ENCODE measurements at places on chromosomes 12 and 14. TPM values are rescaled to one million over a fixed set of nuclear protein-coding genes. Genes with fewer than 3 reads are reported as not detected.
A peak's percentile ranks its signal among the peaks of the same experiment; 100 is the strongest.

DNA sequence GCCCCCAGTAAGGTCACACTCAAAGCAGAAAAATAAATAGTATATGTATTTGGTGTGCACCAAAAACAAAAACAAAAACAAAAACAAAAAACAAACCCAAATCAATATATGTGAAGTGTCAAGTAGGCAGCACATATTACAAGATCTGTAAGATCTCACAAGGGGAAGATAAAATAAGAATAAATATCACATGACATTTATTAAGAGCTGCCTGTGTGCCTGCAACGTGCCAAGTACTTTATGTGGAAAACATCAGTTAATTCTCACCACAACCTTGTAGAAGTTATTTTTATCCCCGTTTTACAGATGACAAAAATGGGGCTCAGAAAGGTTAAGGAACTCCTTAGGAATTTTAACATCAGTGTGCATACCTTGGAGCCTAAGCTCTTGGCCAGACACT is 26.6 kb downstream of the TRIM9 start:
- no peak for DNase-seq

Gene SLC4A8
- 9.7 TPM for total RNA-seq

DNA sequence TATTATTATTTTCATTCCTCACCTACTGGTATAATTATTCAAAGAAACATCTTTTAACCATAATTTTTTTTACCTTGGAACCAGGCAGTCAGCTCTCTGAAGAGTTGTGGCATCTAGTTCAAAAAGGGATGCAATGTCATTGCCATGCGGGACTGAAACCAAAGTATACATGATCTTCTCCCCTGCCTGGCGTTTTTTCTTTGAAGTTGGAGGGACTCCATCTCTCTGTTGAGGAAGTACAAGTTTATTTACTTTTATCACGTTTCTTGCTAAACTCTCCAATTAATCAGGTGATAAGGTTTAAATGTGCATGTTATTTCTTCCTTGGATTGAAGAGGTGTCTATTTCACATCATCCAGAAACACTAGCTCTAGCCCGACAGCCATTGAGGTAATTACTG is 146.6 kb downstream of the ITPR2 start:
- DNase-seq: no peak

DNA sequence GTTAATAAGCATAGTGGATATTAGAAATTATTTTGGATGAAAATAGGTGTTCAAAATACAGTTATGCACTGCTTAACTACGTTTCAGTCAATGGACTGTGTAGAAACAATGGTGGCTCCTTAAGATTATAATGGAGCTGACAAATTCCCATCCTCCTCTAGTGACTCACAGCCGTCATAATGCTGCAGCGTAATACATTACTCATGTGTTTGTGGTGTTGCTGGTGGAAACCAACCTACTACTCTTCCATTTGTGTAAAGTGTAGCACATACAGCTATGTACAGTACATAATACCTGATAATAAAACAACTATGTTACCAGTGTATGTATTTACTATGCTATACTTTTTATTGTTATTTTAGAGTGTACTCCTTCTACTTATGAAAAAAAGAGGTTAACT is 111.2 kb upstream of the TMCC3 start:
- peak; percentile 94 for DNase-seq

Gene TSPAN11
- total RNA-seq: 4.5 TPM

Gene ZFHX2
- 2.0 TPM for total RNA-seq

Gene PTHLH
- 1.1 TPM for total RNA-seq

DNA sequence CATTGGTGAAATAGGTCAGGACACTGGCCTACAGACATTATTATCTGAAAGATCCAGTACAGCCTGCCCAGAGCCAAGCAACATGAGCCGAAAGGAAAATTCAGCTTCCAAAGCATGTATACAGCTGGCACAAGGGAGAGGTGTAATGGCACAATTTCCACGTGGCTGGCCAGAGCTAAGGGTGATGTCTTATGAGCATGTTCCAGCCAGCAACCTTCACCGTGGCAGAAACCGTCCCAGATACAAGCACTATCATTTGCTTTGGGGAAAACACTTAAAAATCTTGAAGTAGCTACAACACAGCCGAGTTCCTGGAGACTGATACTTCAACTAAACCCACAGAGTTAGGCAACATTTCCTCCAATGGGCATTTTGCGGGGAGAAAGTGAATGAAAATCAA is 44.5 kb downstream of the CORO1C start:
- no peak for DNase-seq

DNA sequence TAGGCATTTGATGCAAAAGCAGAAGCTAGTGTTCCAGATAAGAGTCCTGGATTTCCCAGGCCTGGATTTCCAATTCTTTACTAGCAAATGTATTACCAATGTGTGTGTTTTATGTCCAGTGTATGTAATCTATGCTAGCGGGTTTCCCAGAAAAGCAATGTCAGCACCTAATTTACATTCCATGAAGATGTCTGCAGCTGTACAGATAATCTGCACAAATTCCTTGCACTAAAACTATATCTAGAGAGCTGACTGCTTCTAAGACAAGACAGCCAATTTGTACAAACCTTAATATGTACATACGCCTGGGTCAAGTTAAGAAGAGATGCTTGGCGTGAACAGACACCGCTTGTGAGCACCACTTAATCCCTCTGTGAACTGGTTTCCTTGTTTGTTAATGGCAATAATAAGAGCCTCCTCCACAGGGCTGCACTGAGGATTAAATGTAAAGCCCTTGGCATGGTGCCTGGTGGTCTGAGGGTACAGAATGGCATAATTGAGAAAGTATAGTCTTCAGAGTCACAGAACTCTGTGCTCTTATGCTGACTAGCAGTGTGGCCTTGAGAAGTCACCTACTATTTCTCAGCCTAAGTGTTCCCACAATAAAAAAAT is 185.6 kb downstream of the EPS8 start:
- no peak for DNase-seq

DNA sequence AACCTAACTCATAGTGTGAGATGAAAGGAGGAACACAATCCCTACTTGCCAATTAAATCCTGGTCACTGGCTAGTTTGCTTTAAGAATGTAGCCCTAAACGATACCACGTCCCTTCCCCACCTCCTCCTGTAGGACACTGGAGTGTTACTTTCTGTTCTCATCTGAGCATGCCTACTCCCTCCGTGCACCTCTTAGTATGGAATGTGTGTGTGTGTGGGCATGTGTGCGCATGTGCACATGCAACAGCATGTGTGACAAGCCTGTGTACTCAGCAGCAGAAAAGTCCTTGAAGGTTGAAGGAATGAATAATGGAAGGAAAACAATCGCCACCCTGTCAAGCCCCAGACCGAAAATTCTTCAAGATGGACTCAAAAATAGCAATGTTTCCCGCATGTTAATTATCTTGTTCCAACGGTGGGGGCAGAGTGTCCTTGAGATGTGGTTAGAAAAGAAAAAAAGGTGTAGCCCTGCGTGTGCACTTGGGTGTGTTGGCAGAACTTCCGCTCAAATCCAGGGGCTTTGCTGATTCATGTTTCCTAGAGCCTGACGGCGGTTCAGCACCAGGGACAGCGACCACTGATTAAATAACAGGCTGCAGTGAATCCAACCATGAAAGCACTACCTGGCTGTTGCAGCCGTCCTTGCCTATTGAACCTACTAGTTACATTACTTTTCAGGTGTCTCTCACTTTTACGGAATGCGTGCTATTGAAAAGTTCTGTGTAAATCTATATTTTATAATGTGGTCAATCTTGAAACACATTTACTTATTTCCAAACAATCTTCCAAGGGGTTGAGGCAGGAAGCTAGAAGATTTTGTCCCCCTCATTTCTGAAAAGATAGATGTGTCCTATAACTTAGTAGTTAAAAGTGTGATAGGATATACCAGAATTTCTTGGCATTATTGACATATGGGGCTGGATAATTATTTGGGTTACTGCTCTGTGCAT is 79.8 kb downstream of the SRRM4 start:
- DNase-seq: peak; percentile 16

Gene KIF21A
- total RNA-seq: 10.1 TPM

DNA sequence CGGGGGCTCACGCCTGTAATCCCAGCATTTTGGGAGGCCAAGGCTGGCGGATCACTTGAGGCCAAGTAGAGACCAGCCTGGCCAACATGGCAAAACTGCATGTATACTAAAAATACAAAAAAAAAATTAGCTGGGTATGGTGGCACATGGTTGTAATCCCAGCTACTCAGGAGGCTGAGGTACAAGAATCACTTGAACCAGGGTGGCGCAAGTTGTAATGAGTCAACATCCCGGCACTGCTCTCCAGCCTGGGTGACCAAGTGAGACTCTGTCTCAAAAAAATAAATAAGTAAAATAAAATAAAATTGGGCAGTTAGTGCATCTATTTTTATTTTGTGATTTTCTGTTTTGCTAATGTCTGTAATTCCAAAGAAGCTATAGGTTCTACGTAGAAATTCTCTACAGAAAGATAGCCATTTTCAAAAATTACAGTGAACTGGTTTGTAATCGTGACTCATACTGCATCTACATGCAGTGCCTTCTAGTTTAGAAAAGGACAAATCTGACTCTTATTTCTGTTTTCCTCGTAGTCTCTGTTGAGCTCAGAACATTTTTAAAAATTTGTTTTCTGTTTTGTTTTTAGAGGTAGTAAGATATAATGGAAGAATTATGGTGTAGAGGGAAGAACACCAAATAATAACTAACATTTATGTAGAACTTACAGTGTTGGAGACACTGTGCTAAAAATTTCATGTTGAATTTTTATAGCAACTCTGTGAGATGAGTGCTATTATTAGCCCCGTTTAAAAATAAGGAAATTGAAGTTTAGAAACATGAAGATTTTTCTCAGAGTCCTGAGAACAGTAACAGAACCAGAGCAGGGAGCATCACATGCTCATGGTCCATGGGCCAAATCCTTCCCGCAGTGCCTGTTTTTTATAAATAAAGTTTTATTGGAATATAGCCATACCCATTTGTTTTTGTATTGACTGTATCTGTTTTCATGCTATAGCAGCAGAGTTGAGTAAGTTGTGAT is 201.2 kb downstream of the SYNE2 start:
- no peak for DNase-seq

Gene NANOG
- total RNA-seq: not detected

DNA sequence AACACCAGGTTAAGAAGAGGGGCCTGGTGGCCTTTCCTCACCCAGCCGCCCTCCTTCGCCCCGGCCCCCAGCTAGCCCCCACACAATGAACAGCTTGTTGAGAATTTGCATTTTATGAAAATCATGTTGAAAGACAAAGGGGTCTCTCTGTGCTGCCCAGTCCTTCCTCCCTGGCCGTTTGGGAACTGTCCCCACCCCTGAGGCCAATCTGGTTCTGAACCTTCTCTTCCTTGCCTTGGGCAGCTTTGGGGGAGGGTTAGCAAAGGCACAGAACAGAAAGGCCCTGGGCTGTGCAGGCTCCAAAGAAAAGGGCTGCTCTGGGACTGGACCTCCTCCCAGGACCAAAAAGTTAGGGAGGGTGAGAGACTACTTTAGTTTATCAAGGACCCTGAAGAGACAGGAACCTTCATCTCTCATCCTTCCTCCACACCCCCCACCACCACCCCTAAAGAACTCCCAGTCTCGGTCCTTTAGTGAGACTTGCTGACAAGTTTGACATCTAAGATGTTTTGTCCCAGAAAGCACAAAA is 1.3 kb downstream of the TAMALIN start:
- no peak for DNase-seq

GRCh38 chr12:53120685-53121525 is 17.6 kb downstream of the SOAT2 start:
- no peak for DNase-seq

Gene CCDC196
- total RNA-seq: not detected

DNA sequence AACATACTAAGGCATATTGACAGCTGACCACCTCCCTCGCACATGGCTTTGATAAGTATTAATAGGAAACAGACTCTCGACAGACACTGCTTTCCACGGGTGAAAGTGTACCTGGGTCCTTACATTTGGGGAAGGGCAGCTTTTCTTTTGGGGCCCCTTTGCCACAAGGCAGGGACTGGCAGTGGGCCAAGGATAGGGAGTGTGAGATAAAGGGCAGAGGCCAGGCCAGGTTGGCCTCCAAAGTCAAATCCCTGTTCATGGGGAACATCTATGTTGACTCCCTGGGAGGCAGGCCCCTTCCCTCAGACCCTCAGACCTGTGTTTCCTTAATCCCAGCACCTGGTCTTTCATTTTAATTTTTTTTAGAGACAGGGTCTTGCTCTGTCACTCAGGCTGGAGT is 19.4 kb upstream of the FBXO21 start:
- no peak for DNase-seq

DNA sequence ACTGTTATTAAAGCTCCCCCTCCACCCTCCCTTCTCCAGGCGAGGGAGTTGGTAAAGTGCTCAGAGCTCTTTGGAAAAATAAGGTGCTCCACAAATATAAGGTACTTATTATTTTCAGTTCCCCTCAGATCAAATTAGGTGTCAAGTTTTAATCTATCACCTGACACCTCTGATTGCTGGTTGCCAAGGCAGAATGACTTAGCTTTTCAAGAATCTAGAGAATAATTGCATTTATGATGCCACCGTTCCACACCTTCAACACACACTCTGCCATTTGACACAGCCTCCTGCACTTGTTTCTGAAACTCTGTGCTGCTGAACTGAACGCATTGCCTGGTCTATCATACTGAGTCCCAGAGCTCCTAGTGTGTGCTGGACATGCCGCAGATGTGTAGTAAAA is 128.6 kb downstream of the CRACR2A start:
- DNase-seq: no peak

GRCh38 chr14:24426150-24426911 is 3.1 kb downstream of the CBLN3 start:
- DNase-seq: no peak

DNA sequence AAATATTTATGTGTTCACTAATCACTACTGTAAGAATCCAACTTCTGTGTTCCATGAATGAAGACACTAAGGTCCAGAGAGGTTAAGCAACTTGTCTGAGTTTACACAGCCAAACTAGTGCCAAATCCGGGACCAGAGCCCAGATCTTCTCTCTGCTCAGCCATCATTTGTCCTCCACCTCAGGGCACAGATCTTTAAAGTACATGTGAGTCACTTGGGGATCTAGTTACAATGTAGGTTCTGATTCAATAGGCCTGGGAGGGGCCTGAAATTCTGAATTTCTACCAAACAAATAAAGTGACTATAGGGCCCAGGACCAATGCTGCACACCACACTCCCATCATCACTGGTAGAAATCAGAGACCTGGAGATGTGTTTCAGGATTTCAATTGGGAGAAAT is 162.9 kb downstream of the GXYLT1 start:
- DNase-seq: no peak

Gene GPD1
- total RNA-seq: not detected

DNA sequence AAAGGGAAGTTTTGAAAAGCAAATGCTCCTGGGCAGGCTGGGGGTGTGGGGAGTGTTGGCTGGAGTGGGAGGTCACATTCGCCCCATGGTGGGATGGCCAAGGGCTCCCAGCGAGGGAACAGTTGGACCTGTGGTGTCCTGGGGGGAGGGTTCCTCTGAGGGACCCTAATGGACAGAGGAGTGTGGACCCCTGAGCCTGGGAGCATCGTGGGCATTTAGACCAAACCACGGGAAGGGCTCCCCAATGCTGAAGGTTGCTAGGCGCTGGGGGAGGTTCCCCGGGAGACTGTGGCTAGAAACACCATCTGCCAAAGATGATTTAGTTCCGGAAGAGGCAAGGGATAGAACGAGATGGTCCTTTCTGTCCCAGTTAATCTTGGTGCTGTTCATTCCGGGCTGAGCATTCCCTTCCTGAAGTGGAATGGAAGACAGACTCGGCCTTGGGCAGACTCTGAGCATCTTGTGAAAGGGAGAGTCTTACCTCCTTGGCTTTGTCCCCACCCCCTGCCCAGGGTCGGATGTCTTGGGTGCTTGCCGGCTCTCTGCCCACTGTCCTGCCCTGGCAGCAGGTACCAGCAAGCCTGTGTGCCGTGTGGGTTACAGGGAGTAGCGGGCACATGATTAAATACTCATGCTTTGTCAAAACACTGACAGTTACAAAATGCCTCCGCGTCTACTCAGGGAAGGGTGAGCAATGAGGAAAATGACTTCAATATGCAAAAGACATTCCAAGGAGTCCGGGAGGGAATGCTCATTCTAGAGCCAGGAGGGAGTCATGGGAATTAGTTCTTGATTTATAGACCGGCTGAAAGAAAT is 215.9 kb downstream of the CACNA1C start:
- no peak for DNase-seq
